ENCODE measurements at places on chromosomes 7 and 10. TPM values are rescaled to one million over a fixed set of nuclear protein-coding genes. Genes with fewer than 3 reads are reported as not detected.

ACBD7 gene
- total RNA-seq: 1.8 TPM

MALSU1 gene
- total RNA-seq: 46.3 TPM

SPDYE2B gene
- total RNA-seq: not detected

FAM131B gene
- total RNA-seq: 2.9 TPM

Measured in activated naive CD8-positive, alpha-beta T cell treated with anti-CD3 and anti-CD28 coated beads, Interleukin-2, amount 10 ng/mL, durations not matched to agents 7 days and 5 days (primary cell).